ENCODE measurements at places on chromosomes 5 and 9. TPM values are rescaled to one million over a fixed set of nuclear protein-coding genes. Genes with fewer than 3 reads are reported as not detected.

- DNase-seq = peak; percentile 14
Observed at GRCh38 chr5:173853370-173854131, 34.6 kb upstream of the CPEB4 start.

- no peak for DNase-seq
Observed at GRCh38 chr5:92977846-92978540, 603.0 kb downstream of the NR2F1-AS1 start.

DNA sequence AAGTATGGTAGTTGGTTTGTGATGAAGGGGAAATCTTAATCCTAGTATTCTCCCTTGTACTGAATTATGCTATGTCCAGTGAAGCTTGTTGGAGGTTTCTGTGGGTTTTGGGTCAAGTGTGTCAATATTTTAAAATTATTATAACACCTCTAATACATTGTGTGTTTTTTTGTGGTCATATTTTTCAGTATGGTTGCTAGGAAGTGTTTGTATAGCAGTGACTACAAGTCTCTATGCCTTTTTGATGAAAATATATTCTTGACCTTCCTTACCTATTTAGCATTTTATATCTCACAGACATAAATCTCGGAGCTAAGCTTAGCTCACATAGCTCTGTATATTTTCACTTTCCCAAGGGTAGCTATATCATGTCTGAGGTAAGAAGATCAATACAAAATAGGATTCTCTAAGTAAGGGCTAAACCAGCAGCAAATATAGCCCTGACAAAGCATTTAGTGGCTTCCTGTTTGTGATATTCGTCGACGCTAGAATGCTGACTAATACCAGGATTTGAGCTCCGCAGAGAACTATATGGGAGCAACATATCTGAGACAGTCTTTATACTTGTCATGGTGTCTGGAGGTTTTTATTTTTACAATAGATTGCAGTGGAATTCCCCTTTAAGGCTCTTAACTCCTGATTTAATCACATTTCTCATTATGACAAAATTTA is 82.3 kb downstream of the MACIR start:
- DNase-seq = peak; percentile 30

The STING1 gene
- 75.0 TPM for total RNA-seq

The HTR1A gene
- not detected for total RNA-seq

The PHYHD1 gene
- total RNA-seq = 4.7 TPM

The DOLK gene
- 31.1 TPM for total RNA-seq

Data from GM23248 (cell line).